Fibroblast of skin of right biceps (primary cell): ENCODE measurements at places on chromosomes 7 and 10.

- DNase-seq = peak; percentile 71
Measured at GRCh38 chr7:151700586-151701165, 176.2 kb downstream of the PRKAG2 start.

DNA sequence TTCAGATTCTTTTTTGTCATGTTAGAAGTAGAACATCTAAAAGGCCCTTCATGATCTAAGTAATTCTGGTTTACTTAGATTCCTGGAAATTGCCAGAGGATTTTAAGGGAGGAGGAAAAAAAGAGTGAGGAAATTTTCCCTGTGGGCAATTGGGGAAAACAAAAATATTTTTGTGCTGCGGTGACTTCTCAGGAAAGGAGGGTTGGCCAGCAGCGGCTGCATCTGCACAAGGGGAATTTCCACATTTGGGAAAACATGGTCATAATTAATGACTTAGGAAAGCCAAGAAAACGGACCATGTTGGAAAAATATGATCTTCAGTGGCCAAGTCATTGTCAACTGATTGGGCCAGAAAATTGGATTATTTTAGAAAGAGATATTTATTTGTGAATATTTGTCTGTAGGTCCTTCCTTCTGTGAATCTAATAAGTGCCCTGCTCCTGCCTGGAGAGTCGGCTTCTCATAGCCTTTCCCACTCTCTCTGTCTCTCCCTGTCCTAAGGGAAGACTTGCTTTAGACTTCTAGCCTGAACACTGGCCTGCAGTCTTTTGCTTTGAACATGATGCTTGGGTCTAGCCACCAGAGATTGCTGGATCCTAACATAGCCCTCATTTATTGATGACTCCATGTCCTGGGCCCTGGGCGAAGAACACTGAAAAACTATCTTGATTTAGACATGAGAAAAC lies 124.2 kb upstream of the MKLN1 start:
- DNase-seq = no peak

DNA sequence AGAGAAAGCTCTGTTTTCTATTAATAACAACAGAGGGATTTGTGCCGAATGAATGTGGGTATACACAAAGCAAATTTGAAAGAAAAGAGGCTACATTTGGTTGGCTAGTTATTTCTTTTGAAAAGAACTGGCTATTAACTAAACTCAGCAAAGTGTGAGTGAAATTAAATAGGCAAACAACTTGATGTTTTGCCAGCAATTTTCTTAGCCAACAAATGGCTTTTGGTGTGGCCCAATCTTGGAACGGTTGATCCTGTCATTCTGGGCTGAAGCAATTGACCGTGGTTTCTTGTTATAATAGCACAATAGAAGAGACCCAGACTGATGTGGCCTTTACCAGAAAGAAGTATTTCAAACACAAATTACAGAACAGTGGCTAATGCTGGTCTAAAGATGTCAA lies 898.6 kb downstream of the KCNMA1 start:
- DNase-seq = no peak

DNA sequence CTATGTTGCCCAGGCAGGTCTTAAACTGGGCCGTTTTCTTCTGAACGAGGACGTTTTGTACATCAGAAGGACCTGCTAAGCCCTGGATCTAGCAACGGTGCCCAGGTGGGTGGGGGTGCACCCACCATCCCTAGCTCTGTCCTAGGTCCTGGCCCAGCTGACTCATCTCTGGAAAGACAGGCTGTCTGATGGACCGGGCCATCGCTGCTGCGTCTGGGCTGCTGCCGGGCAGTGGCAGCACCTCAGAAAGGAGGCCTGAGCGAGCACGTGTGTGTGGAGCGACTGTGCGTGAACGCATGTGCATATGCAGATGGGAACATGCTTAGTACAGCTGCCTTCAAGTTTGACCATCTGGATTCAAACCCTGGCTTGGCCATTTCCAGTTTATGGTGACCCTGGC lies 7.3 kb upstream of the ELFN1 start:
- DNase-seq = no peak

DNA sequence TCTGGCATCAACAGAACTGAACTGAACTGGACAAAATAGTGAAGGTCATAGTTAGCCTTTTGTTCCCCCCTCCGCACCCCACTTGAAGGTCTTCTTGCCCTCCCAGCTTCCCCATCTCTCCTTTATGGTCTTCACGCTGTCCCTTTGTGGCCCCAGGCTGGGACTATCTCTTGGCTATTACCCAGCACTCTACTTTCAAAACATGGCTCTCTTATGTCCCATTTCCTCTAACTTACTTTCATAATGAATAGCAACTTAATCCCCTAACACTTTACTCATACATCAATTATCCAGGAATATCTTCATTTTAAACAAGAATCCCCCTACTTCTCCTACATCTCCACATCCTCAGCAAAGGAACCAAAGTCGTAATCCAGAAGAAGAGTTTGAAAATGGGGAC lies 135.3 kb upstream of the ITGB1 start:
- DNase-seq = no peak

GRCh38 chr10:129658376-129659072 lies 191.5 kb downstream of the MGMT start:
- peak; percentile 3 for DNase-seq

DNA sequence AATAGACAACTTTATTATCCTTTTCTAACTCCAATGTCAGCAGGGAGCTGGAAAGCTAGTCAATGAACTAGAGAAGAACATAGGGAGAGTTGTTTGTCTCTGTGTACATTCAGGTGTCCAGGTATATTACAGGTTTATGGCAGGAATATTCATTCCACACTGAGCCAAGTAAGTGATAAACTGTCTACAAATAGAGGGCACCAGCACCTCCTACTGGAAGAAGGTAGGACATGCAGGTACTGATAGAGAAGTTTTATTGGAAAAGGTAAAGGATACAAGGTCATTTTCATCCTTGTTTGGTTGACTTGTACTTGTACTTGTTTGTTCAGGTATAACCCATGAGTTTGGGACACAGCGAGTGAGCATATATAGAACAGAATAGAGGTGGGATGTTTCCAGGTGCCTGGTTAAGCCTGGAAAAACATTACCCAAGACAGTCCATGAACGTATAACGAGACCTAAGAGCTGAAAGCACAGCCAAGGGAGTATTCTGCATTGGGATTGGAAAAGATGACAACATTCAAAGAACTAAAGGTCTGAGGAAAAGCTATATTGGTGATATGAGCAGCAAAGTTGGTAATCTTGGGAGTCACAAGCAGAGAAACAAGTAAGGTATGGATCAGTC lies 61.4 kb upstream of the PPP1R3C start:
- peak; percentile 42 for DNase-seq
